T47D (cell line): ENCODE measurements at places on chromosomes 7 and 10.
A peak's percentile ranks its signal among the peaks of the same experiment; 100 is the strongest.

DNA sequence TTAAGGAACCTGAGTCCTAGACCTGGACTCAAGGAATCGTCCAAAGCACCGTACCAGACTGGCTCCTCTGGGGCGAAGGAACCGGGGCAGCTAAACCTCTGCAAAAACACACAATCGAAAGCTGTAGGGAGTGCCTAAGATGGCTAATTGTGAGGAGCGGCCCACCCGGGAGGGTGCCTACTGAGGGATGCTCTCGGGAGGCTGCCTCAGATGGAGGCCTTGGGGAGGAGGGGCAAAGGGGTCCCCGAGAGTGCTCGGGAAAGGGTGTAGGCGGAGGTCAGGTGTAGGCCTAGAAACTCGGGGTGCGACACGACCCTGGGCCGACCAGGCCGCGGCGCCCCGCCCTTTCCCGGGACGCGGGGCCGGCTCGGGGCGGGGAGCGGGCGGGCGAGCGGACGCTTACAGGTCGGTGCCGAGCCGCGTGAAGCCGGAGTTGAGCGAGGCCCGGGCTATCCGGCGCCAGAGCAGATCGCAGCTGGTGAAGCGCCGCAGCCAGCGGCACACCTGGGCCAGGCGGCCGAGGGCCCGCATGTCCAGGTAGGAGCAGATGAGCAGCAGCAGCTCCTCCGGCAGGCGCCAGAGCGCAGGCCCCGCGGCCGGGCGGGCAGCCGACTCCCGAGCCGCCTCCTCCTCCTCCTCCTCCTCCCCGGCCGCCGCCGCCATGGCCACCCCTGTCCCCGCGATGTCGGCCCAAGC, 844 bp downstream of the FBXW4 start:
- DNase-seq = peak; percentile 60

DNA sequence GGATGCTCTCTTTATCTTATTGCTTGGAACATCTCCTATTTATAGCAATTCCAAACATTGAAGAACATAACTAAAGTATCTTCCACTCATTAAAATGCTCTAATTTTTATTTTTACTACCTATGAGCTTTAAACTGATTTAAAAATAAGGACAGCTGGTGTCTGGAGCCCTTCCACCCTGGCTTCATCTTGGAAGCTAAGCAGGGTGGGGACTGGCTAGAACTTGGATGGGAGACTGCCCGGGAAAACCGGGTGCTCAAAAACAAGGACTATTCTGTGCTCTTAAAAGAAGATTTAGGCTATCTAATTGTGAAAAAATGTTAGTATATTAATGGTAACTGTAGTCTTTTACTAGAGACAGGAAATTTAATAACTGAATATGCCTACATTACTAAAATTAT, 69.2 kb downstream of the ARMC3 start:
- DNase-seq = peak; percentile 17

- DNase-seq = no peak
Measured at GRCh38 chr10:105358911-105359310, 717.8 kb downstream of the SORCS3 start.

GRCh38 chr10:17850501-17850900, 41.4 kb downstream of the MRC1 start:
- DNase-seq = no peak

- DNase-seq = no peak
Measured at GRCh38 chr7:26506196-26506595, 214.5 kb downstream of the SNX10 start.

DNA sequence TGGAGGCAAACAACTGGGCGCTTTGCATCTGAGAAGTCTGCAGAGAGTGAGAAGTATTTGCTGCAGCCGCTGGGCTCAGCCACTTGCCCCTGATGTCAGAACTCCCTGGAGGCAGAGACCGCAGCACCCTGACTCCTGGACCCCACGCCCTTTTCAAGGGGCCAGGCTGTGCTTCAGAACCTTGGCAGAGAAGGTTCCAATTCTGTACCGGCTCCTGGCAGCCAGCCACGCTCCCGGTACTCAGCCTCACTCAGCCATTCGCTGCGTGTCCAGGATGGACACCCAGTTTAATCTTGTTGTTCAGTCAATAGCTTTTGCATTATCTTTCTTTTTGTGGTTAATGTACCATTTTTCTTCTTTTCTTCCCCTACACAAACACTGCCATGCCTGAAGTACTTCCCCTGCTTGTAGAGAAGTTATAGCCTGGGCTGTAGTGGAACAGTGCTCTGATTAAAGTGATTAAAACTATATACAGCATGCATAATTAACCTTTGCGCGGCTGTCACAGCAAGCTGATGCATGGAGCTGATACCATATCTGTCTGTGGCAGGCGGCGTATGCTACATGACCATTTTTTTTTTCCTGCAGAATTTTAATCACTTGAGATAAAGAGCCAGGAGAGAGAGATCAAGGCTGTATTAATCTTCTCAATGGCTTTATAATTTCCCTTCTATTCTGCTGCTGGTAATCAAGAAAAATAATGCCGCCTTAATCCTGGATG, 578.5 kb downstream of the SDK1 start:
- no peak for DNase-seq

GRCh38 chr7:2373124-2373556, 18.5 kb downstream of the EIF3B start:
- DNase-seq = no peak

DNA sequence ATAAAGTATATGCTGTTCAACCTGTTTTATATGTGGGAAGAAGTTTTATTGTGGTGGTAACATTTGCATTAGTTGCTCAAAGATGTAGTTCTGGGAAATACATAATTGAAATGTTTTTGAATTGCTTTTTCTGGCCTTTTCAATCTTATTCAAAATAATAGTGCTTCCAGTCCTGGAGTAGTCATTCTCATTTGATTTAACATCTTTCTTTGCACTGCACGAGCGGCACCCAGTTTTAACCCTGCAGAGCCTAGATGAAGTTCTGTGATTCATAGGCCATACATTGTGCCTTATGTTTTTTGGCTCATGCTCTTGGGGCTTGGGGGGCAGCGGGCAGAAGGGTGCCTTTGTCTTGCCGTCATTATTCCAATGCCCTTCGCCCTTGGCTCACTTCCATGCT, 9.9 kb downstream of the ARID5B start:
- DNase-seq = no peak

DNA sequence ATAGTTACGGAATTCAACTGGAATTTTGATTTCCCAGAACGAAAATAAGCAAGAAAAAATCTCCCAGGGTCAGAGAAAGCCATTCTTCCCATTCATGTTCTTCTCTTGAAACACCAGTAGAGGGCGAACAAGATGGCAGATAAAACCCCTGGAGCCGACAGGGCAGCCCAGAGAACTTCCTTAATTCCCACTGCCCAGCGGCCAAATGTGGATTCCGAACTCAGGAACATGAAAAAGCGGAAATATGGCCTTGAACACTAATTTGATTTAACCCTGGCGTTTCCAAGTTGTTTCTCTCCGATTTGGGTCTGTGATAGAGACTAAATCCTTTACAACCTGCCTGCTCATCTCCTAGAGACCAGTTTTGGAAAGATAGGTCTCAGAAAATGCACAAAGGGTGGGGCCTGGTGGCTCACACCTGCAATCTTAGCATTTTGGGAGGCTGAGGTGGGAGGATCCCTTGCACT, 100.7 kb upstream of the WAC start:
- DNase-seq = peak; percentile 85

DNA sequence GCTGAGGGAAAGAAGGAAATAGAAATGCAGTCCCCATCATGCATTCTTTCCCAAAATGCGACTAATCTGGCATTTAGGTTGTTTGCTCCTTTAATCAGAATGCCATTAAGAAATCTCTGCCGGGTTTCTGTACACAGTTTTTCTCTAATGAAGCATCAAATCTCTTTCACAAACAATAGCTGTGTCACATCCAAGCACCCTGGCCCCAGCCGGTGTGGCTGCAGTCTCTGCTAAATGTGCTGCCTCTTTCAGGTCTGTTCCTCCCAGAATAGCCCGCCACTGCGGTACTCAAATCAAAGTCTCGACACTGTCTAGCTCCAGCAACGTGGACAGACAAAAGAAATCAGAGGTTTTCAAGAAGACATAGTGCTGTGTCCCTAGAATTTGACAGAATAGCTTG, 343.8 kb downstream of the KCNMA1 start:
- DNase-seq = no peak

DNA sequence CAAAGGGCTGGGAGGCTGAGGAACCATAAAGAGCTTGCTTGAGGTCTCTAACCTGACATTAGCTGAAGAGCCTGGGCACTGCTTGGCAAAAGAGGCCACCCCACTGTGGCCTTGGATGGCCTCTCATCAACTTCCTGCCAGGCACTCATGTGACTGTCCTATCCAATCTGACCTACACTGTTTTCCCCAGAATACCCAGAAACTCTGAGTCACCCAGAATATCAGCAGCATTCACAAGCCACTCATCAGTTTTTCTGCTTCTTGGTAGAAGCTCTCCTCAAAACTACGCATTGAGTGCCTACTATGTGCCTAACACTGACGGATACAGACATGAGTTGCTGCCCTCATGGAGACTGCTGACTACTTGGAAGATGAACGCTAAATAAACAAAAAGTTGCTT, 4.1 kb upstream of the NT5C2 start:
- DNase-seq = no peak

DNA sequence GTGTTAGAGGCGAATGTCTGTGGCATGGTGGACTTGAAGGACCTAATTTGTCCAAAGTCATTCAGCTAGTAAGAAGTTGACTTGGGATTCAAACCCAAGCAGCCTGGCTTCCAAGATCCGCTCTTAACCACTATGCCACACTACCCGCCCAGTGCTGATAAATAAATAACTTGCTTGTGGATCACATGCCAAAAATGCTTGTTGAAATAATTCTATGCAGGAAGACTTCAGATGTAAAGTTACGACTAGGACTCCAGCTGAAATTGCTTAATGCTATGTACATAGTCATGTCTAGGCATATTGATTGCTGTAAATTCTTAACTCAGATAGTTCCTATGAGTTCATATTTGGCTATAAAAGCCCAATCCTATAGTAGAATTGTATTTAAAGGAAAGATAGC, 76.0 kb downstream of the PLXDC2 start:
- DNase-seq = no peak

DNA sequence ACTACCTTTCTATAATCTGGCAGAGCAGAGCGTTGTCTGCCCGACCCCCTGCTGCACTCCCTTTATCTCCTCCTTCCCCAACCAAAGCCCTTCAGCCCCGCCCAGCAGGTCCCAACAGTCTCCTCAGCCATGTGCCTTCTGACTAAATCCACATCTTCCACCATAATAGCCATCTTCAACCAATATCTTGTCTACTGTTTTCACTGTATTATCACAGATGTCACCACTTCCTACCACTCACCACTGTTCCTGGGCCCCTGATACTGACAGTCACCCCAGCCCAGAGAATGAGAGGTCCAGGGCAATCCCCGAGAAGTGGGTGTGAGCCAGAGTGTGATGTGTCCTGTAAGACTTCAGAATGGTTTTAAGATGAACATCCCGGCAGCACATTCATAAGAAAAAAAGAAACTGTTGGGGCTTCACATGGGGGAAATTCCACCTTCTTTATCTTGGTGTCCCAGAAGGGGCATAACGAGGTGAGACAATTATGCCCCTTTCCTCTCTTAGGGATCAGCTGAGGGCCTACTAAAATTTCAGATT, 25.3 kb downstream of the CCDC6 start:
- no peak for DNase-seq

DNA sequence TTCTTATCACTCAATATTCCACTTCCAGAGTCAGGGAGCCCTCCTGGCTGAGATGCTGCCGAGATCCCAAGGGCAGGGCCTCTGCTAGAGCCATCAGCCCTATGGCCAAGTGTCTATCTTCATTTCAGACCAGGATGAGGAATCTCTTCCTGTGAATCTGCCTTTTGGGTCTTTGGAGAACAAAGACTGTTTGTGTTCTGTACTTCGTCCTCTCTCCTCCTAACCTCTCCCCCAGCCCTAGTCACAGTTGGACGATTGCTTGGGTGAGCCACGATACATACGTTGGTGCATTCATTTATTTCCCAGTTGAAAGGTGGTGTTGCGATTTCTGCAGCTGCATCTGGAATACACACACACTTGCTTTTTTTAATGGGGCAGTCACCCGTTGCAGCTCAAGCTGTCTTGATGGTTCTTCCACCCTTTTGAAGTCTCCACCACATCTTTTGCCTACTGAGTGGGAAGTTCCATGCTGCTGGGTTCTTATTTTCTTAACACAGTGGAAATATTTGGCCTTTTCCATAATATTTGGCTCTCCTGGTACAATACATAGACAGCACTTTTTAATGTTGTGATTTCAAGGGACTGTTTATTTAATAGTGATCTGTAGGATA, 26.7 kb downstream of the SH3PXD2A start:
- no peak for DNase-seq

DNA sequence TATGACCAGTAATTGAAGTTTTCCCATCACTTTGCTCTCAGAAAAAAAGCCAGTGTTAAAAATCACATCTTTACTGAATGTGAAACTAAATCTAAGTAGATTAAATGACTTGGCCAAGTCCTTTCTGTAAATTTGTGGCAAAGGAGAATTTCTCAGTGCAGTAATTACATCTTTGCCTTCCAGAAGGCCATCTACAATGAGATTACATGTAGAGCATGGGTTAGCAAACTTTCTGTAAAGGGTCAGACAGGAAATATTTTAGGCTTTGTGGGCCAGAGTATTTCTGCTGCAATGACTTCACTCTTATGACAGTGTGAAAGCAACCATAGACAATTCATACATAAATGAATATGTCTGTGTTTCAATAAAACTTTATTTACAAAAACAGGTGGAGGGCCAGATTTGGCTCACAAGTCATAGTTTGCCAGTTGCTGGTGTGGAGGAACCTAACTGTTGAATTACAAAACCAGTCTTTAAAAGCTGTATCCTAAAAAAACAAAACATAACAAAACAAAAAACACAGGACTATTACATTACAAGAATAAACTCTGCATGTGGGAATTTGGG, 191.0 kb downstream of the TAX1BP1 start:
- DNase-seq = no peak

- DNase-seq = peak; percentile 41
Measured at GRCh38 chr7:40133561-40134427, 628 bp downstream of the MPLKIP start.

- DNase-seq = no peak
Measured at GRCh38 chr10:124262971-124263370, 155.8 kb downstream of the OAT start.
